NCI-H524 treated with DMSO at 0.1 percent for 48 hours (cell line): ENCODE measurements at places on chromosomes 7 and 10.

DNA sequence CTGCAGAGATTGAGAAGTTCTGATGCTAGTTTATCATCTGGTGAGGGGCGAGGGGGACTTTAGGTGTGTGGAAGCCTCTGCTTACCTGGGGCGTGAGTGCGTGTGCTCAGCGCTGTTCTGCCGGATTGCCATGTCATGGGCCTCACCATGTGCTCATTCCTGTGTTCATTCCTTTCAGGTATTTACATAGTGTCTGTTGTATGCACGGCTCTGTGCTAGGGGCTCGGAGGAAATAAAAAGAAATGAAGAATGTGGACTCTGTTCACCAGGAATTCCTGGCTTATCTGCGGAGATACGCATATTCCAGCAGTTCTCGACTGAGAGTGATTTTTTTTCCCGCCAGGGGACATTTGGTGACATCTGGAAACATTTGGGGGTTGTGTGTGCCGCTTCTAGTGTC is 152.0 kb downstream of the CAMK1D start:
- no peak for DNase-seq

GRCh38 chr7:20030915-20031362 is 186.2 kb downstream of the MACC1 start:
- no peak for DNase-seq

DNA sequence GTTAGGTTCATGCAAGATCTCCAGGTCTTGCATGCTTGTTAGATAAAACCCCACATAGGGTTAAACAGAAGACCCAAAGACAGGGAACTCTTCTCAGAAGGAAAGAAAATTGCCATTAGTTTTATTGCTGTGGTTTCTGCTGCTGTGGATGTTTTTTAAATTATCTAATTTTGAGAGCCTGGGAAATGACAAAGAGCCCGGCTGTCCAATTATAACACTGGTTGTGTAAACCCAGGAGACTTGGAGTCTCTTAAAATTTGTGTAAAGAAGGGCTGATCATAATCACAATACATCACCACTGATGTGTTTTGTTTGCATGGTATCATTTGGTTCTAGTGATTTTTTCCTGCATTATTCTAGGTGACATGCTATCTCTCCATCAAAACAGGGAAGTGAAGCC is 246.5 kb upstream of the MYO3A start:
- DNase-seq, result no peak

- no peak for DNase-seq
Measured at GRCh38 chr7:150962553-150963399, 15.3 kb downstream of the KCNH2 start.

DNA sequence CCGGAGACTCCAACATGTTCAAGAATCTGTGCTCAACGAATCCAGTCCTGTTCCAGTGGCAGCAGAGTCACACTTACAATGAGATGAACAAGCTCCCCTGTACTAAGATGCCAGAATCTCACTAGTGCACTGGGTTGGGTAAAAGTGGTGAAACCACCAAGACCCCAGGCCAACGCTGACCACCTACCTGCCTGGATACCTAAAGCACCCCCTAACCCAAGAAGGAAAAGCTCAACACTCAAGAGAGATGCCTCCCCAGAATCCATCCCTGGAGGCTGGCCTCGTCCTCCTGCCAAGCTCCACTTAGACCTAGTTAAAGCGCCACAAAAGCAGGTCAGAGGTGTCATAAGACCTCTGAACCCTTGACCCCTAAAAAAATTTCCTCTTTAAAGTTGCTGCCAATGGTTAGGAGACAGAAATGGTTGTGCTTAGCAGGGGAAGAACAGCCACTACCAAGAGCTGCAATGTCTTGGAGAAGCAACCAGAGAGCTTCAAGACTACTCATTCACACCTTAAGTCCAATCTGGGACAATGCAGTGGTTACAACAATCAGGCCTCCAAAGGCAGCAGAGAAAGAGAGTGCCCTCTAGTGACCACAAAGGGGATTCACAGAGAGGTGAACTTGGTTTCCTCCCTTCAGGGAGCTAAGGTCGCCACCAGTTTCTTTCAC is 94.6 kb upstream of the MACROH2A2 start:
- DNase-seq, result no peak

DNA sequence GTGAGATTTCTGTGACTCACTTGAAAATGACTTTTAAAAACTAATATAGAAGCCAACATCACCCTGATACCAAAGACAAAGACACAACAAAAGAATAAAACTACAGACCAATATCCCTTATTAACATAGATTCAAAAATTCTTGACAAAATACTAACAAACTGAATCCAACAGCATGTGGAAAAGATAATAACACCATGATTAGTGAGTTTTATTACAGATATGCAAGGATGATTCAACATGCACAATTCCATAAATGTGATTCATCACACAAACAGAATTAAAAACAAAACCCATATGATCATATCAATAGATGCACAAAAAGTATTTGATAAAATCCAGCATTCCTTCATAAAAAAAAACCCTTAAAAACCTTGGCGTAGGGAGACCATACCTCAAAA is 6.5 kb downstream of the MGAM start:
- DNase-seq, result no peak

DNA sequence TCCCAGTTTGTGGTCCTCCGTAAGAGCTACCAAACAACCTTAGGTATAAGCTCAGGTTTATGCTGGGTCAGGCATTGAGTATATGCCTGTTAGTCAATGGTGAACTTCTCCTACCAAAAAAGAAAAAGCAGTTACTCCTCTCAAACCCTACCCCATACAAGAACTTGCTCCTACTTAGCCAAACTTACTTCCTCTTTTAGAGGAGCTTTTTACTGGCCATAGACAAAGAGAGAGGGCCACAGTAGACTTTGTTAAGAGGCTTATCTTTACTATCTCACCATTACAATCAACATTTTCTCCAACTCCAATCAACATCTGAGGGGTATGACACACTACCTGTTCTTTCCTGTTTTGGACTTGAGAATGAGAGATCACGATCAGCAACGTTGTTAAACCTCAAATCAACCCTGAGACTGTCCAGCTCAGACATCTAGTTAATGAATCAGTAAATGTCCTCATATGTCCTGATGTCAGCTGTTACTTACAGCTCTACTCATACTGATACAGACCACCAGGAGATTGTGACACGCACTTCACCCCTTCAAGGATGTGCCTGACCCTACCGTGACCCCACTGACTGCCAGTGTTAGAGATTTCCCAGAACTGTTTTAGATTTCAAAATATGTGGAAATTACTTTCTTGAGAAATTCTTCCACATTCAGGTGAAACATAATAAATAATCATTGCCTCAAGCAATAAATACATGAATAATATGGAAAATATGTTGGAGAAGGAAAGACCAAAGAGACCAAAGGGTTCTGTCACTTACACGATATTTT is 18.4 kb upstream of the CCDC71L start:
- DNase-seq, result no peak

DNA sequence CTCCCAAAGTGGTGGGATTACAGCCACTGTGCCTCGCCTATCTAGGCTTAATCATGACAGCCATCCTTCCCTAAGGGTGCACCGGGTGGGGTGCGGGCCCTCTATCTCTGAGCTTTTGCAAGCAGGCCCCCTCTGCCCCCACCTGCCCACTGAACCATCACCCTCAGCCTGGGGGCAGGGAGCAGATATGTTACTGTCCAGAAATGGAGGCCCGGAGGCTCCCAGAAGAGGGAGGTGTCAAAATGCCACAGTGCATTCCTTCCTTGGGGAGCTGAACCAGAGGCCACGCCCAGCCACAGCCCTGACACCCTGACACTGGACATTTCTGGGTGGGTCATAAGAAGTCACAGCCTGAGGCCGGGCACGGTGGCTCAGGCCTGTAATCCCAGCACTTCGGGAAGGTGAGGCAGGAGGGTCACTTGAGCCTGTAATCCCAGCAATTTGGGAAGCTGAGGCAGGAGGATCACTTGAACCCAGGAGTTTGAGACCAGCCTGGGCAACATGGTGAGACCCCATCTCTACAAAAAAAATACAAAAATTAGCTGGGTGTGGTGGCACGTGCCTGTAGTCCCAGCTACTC is 129.8 kb upstream of the TNRC18 start:
- DNase-seq, result no peak

DNA sequence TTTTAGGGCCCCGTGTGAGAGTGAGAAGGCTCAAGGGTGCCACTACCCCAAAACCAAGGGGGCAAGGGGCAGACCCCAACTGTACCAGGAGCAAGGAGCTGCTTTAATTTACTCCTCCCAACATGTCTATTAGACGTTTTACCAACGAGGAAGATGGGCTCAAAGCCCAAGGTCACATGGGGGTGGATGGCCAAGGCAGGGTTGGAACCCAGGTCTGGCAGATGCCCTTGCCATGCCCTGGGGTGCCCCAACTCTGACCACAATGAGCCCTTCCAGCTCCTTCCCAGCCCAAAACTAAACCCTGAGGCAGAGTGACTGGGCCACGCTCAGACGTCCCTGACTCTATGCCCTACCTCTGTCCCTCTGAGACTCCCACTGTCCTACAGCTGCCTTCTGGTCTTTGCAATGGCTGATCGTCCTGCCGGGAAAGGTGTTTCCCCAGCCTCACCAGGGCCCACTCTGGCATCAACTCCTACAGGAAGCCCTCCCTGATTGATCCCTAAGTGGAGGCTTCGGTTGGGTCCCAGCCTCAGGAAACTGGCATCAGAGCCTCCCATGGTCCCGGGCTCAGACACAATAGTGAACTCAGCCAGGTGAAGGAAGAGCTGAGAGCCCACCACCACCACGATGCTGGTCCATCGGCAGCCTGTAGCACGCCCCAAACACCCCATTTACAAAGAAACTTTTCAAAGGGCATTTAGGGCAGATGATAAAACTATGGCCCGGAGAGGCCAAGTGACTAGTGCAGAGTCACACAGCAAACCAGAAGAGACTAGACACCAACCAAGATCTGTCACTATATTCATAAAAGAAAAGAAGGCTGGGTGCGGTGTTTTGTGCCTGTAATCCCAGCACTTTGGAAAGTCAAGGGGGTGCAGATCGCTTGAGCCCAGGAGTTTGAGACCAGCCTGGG is 60.2 kb upstream of the MYL10 start:
- no peak for DNase-seq

GRCh38 chr7:83921941-83922607 is 272.5 kb downstream of the SEMA3A start:
- peak; percentile 7 for DNase-seq

DNA sequence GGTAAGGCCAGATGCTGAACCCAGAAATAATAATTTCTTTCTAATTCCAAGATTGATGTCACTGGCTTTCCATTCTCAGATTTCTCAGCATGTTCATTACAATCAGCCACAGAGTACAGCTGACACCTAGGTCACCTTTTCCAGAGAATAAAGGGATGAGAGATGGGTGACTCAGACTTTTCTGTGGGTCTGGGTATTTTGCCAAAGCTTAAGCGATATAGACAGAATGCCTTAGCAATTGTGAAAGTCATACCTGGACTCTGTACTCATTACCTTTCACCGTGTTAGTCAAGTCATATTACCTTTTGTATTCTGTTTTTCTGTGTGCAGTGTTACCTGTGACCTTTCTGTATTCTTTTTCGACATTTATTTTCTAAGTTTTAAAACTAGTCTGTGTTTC is 10.6 kb upstream of the PRTFDC1 start:
- no peak for DNase-seq

GRCh38 chr10:23523251-23523650 is 84.4 kb downstream of the OTUD1 start:
- DNase-seq, result no peak

DNA sequence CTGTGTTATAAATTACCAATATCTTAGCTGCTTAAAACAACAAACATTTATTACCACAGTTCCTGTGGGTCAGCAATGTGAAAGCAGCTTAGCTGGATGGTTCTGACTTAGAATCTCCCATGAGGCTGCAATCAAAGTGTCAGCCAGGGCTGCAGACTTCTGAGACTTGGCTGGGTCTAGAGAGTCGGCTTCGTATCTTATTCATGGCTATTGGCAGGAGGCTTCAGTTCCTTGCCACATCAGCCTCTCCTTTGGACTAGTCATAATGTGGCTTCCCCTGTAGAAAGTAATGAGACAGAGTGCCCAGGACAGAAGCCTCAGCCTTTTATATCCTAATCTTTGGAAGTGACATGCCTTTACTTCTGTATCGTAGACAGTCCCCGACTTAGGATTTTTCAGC is 27.3 kb downstream of the RALA start:
- no peak for DNase-seq

- no peak for DNase-seq
Measured at GRCh38 chr7:151125846-151126481, 39.7 kb downstream of the AGAP3 start.

- no peak for DNase-seq
Measured at GRCh38 chr10:8238986-8239385, 184.5 kb downstream of the GATA3 start.

GRCh38 chr10:62861507-62861906 is 45.3 kb upstream of the EGR2 start:
- no peak for DNase-seq

DNA sequence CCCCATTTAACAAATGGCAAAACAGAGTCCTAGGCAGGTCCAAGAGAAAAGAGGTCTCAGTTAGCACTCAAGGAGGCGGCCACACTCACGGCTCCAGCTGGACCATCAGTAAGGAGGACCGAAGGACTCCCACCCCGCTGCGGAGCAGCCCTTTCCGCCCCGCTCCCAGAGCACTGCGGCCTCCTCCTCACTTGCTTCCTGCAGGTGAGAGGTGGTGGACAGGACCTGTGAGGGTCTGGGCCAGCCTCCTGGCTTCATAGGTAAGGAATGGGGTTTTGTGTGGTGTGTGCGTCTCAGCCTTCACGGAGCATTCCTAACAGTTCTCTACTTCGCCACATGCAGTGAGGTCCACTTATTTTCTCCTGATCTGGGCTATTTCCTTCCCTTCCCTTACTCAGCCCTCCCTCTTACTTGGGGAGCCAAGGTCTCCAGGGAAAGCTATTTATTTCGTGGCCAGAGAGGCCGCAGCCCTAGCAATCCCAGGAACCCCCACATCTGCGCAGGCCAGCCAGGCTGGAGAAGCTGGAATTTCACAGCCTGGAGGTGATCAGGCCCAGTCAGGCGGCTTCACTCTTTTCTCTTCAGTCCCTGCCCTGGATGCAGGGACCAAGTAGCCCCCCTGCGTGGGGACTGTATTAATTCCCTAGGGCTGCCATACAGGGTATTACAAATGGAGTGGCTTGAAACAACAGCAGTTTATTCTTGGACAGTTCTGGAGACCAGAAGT is 45.9 kb downstream of the ZNF783 start:
- no peak for DNase-seq

- DNase-seq, result no peak
Measured at GRCh38 chr10:27506280-27506679, 2.2 kb downstream of the RAB18 start.

DNA sequence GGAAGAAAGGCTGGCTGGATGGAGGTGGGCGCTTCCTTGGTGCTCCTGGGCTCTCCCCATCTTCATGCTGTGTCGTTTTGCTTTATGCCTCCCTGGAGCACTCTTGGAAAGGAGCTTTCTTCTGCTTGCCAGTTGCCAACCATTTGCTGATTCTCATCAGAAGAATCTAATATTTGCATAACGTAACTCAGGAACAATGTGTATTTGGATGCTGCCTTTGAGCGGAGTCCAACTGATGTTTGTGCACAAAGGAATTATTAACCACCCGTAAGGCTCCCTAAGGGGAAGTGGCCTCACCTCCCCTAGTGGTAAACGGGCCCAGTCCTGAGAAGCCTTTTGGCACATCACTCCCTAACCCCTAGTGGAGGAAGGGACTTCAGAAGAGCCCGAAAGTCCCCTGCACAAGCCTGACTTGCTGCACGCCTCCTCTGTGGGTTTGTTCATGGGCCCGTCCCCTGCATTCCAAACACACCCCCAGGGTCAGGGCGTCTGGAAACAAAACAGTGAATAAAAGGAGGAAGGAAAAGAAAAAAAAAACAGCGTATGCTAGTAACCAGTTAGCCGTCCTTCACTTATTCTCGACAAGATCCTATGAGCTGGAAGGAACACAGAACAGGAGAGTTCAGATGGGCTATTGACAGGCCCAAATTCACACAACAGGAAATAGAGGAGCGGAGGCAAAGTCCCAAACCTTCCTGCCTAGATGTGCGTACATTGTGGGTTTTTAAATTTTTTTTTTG is 602.2 kb downstream of the LRMDA start:
- no peak for DNase-seq
